ENCODE measurements at places on chromosomes 2 and 18.

DNA sequence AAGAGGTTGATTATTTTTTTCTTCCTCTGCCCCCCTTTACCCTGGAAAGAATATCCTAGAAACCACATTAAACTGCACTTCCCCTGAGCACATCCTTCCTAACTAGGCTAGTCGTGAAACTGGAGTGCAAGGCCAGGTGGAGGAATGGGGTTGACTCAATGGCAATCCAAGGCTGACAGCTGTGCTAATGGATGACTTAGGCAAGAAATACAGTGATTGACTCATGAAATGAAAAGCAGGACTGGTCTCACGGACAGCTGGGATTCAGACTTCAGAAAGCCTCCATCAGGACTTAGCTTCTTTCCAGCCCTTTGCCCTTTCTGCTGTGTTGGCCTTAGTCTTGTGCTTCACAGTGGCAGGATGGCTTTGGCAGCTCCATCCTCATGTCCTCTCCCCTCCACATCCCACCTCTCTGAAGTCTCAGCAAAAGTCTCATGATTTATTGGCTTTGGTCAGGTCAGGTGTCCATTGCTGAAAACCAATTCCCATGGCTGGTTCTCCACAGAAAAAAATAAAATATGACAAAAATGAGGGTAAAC is 33.8 kb downstream of the INSIG2 start:
- DNase-seq, result peak; percentile 40

DNA sequence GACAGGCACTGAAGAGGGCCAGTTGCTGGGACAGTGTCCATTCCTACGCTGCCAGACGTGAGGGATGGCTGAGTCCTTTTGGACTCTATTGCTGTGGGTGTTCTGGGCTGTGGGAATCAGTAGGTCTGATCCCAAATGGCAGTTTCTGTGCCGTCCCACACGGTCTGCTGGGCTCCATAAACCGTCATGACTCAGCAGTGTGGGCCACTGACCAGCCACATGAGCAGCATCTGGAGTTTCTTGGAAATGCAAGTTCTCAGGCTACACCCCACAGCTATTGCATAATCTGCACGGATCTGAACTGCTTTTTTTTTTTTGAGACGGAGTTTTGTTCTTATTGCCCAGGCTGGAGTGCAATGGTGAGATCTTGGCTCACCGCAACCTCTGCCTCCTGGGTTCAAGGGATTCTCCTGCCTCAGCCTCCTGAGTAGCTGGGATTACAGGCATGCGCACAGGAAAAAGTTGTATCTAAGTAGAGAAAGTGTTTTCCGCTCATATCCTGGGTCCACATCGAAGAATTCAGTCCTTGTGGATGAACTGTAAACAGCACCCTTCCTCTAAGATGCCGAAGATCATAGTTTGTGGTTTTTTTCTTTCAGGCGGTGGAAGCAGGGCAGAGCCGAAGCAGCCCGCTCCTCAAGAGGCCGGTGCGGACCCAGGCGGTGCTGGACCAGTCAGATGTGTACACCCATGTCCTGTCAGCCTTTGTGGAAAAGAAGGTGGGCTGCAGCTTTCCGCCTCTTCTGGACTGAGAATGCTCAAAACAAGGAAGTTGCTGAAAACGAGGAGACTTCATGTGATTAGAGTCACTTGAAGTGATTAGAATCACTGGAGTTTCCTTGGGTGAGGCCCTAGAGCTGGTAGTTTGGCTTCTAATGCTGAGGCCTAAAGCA is 25.5 kb downstream of the RMC1 start:
- peak; percentile 39 for DNase-seq

DNA sequence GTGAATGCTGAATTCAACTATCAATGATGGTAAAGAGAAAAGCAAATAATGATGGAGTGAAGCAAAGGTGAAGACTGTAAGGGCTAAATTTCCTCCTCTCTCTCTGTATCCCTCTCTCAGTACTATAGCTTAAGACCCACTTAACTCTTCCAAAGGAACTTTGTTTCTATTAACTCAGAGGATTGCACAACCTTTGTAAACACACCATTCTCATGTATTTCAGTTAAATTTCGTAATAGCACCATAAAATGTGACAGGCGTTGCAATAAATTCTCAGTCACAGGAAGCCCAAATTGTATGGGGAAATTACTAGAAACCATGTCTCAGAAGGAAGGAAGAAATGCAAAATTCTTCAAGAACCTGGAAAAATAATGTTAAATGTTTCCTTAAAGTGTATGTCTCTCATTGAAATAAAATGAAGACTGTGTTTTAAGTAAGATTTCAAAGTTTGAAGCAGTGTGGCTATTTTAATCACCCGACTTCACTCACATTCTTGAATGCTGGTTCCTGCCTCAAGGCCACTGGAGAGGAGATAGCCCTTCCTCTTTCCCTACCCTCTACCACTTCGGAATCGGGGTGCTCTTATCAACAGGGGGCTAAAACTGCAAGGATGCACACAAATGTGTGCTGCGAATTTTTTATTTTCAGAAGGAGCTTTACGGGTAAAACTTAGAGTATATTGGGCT is 112.1 kb downstream of the FTCDNL1 start:
- peak; percentile 78 for DNase-seq

- DNase-seq, result peak; percentile 69
Measured at GRCh38 chr2:197708331-197708730, 3.2 kb downstream of the MARS2 start.

DNA sequence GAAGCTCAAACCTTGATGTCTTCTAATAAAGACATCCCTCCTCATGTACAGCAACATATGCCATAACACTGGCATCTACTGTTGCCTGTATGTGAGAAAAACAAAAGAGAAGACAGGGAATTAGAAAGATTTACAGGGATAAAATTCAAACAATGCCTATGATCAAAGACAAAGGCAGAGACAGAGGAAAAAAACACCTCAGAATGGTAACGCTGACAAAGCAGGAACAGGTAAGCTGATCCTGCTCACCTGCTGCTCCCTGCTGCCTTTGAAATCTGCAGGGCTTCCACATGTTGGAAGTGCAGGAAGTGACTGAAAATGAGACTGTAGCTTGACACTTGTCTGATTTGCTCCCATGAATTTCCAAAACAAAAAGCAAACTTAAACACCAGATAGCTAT is 90.2 kb upstream of the DNAJC10 start:
- no peak for DNase-seq

- no peak for DNase-seq
Measured at GRCh38 chr2:165450156-165450555, 19.3 kb upstream of the CSRNP3 start.

- peak; percentile 46 for DNase-seq
Measured at GRCh38 chr2:6538607-6539006, 327.1 kb downstream of the CMPK2 start.

DNA sequence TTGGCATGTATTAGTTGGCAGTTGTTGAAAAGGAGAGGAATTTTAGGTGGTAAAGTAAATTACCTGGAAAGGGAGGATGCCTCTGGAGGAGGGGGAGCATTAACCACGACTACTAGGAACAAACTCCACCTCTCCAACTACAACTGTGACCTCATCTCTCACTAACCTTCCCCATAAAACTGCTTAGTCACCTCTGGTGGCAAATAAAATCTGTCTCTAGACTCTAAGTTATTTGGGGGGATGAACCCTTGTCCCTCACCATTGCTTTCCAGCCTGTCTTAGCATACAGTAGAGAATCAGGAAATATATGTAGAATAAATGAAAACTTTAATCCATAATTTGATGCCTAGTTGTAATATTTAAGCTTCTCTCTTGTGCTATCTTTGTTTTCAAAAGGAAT is 27.6 kb upstream of the MYO1B start:
- DNase-seq, result peak; percentile 93
